ENCODE measurements at places on chromosomes 2 and 18. TPM values are rescaled to one million over a fixed set of nuclear protein-coding genes. Genes with fewer than 3 reads are reported as not detected.

DNA sequence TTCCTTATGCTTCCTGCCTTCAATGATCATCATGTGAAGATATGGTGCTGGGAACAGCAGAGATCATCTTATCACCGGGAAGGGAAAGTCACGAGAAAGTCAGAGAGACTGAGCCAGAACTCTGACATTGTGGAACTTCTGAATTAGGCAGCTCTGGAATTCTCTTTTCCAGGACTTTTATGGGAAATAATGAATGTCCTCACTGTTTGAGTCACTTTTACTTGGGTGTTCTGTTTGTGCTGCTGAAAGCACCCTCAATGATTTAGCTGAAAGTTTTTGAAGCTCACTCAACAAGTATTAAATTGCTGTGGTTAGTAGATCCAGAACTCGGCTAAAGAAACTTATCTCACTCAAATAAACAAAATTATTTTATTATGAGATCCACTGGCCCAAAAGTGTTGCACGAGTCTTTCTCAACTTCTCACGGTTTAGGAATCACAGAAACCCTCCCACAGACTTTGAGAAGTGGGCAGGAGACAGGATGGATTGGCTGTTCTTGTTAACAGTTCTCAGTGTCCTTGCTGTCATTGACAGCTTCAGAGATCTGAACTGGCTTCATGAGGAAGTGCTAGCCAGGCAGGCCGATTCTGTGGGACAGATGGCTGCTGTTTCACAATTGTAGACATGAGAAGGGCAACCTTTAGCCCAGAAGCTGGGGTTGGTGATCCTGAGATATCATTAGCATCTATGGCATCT, 26.4 kb upstream of the ATRAID start:
- DNase-seq, result no peak

GRCh38 chr2:201093573-201093972, 21.8 kb downstream of the NDUFB3 start:
- DNase-seq, result no peak

Gene CAVIN2
- polyA plus RNA-seq, result 116 TPM

Gene C1QL2
- polyA plus RNA-seq, result not detected

Gene SERPINB13
- polyA plus RNA-seq, result not detected
